ENCODE measurements at places on chromosomes 16 and 17.

- no peak overlapping the region for H3K27ac ChIP-seq
- no peak for DNase-seq
- peaks cover 7% of the 10 kb centered on the region for H3K4me1 ChIP-seq
Observed at GRCh38 chr16:1424028-1424427, 3.5 kb upstream of the UQCC4 start.

DNA sequence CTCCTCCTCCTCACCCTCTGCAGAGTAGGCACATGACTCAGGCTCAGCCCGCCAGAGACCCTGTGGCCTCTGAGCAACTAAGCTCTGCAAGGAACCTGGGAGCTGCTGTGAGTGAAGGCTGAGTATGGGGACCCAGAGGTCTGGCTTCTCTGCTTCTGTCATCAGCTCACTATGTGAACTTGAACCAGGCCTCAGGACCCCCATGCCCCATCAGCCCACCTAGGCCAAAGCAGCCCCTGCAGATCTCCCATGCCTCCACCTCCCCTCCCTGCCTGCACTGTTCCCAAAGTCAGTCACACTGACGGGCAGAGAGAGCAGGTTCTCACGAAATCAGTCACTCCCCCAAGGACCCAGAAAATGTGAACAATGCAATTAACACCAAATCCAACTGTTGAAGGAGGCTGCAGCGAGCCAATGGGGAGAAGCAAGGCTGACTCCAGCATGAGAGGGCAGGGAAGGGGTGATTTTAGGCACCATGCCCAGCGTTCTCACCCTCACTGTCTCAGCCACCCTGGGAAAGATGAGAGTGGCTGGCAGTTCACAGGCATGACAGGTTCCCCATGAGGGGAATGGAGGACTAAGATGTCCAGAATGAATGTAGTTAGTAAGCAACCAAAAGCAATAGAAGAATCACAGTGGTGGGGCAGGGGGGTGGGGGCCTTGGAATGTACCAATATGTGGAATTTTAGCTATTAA, 60.6 kb downstream of the BEAN1 start:
- no peak overlapping the region for H3K4me3 ChIP-seq
- H3K4me1 ChIP-seq, result peaks cover 24% of the 10 kb centered on the region
- no peak for DNase-seq
- no peak overlapping the region for H3K27ac ChIP-seq

- no peak overlapping the region for H3K4me3 ChIP-seq
- H3K4me1 ChIP-seq, result peaks cover 9% of the 10 kb centered on the region
- peaks cover 55% of the 10 kb centered on the region for H3K36me3 ChIP-seq
- no peak for DNase-seq
- H3K27ac ChIP-seq, result no peak overlapping the region
- no peaks in the 10 kb centered on the region for H3K27me3 ChIP-seq
Observed at GRCh38 chr17:78401891-78402290, 23.4 kb downstream of the PGS1 start.

GRCh38 chr17:42517516-42517915, 18.5 kb upstream of the NAGLU start:
- DNase-seq, result peak; percentile 77
- H3K4me3 ChIP-seq, result no peak overlapping the region
- peaks cover 14% of the 10 kb centered on the region for H3K4me1 ChIP-seq
- no peak overlapping the region for H3K27ac ChIP-seq
- no peaks in the 10 kb centered on the region for H3K36me3 ChIP-seq

GRCh38 chr17:45775576-45776011, 8.5 kb upstream of the CRHR1 start:
- peaks cover 74% of the 10 kb centered on the region for H3K27me3 ChIP-seq
- no peak overlapping the region for H3K4me3 ChIP-seq
- DNase-seq, result no peak
- no peaks in the 10 kb centered on the region for H3K4me1 ChIP-seq
- peaks cover 4% of the 10 kb centered on the region for H3K36me3 ChIP-seq

- peak overlapping the region; percentile 80 for H3K27ac ChIP-seq
- H3K36me3 ChIP-seq, result peaks cover 33% of the 10 kb centered on the region
- H3K4me1 ChIP-seq, result no peaks in the 10 kb centered on the region
- H3K4me3 ChIP-seq, result no peak overlapping the region
Observed at GRCh38 chr16:19177111-19177739, 9.2 kb downstream of the SYT17 start.

DNA sequence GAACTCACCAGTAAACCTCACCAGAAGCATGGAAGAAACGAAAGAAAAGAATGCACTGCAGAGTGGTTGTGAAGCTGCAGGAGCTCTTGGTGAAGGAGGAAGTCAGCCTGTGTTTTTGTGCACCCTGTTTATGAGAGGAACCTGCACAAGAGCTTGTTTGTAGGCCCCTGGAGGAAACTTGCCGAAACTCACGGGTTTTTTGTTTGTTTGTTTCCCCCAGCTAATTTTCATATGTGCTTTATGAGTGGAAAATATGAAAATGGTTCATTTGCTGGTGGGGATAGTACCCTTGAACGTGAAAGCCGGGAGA, 222.7 kb downstream of the C16orf95 start:
- no peak overlapping the region for H3K4me3 ChIP-seq
- no peak overlapping the region for H3K27ac ChIP-seq
- H3K4me1 ChIP-seq, result no peaks in the 10 kb centered on the region
- DNase-seq, result no peak
- peaks cover 14% of the 10 kb centered on the region for H3K27me3 ChIP-seq

DNA sequence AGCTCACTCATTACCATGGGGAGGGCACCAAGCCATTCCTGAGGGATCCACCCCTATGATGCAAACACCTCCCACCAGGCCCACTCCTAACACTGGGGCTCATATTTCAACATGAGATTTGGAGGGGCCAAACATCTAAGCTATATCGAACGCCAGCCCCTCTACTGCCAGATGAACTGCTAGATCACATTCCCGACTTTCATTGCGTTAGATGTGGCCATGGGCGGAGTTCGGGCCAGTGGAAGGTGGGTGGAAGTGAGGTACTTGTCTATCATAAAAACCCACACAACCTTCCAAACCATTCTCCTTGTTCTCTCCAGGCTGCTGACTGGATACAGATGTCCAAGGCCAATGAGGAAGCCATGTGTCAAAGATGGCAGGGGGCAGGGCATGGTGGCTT, 27.0 kb upstream of the ANKRD40CL start:
- H3K27ac ChIP-seq, result no peak overlapping the region
- H3K27me3 ChIP-seq, result no peaks in the 10 kb centered on the region
- H3K4me3 ChIP-seq, result no peak overlapping the region
- DNase-seq, result no peak

DNA sequence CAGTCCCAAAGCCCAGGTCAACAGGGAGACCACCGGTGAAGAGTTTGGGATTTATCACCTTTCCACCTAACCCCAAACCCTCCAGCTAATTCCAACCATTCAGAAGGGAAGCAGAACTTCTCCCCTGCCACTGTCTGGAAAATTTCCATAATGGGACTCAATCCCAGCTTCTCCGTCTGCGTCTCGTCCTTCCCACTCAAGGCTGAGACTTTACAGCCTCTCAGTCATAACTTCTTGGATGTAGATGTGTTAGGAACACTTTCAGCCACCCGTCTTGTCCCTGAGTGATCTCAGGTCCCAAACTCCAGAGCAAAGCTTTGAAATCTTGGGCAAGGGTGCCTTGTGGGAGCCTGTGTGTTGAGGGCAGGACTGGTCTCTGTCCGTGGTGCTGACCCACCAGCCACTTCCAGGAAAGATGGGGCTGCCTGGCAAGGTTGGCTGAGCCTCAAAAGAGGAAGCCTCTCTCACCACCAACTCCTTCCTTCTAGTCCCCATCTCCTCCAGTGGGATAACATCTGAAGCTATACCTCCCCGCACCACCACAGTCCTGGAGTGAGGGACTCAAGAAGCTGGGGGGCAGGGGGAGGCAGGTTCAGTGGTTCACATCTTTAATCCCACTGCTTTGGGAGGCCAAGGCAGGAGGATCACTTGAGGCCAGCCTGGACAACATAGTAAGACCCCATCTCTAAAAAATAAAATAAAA, 9.3 kb downstream of the GAS2L2 start:
- DNase-seq, result no peak
- peaks cover 8% of the 10 kb centered on the region for H3K4me1 ChIP-seq
- peaks cover 70% of the 10 kb centered on the region for H3K27me3 ChIP-seq
- H3K4me3 ChIP-seq, result no peak overlapping the region
- no peak overlapping the region for H3K27ac ChIP-seq
- H3K36me3 ChIP-seq, result no peaks in the 10 kb centered on the region

DNA sequence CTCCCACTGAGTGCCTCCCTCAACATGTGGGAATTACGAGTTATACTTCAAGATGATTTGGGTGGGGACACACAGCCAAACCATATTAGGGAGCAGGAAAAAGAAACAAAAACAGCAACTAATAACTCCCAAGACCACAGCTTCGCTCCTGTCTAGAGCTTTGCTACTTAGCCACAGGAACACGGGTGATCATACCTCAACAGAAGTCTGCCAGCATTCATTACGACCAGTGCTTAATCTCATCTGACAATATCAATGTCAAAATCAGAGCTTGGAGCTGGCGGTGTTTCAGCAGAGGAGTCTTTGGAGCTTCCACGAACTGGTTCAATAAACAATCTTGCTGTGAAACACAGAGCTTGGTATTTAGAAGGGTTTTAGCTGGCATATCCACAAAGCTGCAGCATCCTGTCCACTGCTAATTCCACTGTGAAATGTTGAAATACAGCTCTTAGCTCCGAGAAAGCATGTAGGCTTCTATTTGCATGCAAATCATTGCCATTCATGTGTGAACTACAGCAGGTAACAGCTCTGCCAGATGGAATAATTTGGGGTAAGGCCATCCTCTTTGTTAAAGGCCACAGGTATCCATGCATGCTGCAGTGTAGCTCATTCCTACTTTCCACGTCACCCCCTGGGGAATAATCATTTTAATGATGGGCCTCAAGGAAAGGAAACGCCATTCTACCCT, 128.4 kb upstream of the GOT2 start:
- H3K4me3 ChIP-seq, result no peak overlapping the region
- no peaks in the 10 kb centered on the region for H3K4me1 ChIP-seq
- no peaks in the 10 kb centered on the region for H3K36me3 ChIP-seq
- H3K27me3 ChIP-seq, result peaks cover 13% of the 10 kb centered on the region
- no peak overlapping the region for H3K27ac ChIP-seq

- H3K4me1 ChIP-seq, result peaks cover 27% of the 10 kb centered on the region
- H3K27ac ChIP-seq, result no peak overlapping the region
- H3K36me3 ChIP-seq, result peaks cover 6% of the 10 kb centered on the region
- H3K27me3 ChIP-seq, result peaks cover 9% of the 10 kb centered on the region
Observed at GRCh38 chr17:33962857-33963655, 292.0 kb upstream of the CCL2 start.

- no peaks in the 10 kb centered on the region for H3K36me3 ChIP-seq
- no peak for DNase-seq
- no peak overlapping the region for H3K4me3 ChIP-seq
- H3K27ac ChIP-seq, result no peak overlapping the region
- peaks cover 49% of the 10 kb centered on the region for H3K27me3 ChIP-seq
Observed at GRCh38 chr16:48049847-48050246, 105.9 kb downstream of the ABCC12 start.

GRCh38 chr17:55458978-55459377, 37.3 kb upstream of the MMD start:
- H3K4me1 ChIP-seq, result peaks cover 5% of the 10 kb centered on the region
- H3K27me3 ChIP-seq, result peaks cover 47% of the 10 kb centered on the region
- no peak for DNase-seq
- no peak overlapping the region for H3K4me3 ChIP-seq
- no peaks in the 10 kb centered on the region for H3K36me3 ChIP-seq
- H3K27ac ChIP-seq, result no peak overlapping the region

DNA sequence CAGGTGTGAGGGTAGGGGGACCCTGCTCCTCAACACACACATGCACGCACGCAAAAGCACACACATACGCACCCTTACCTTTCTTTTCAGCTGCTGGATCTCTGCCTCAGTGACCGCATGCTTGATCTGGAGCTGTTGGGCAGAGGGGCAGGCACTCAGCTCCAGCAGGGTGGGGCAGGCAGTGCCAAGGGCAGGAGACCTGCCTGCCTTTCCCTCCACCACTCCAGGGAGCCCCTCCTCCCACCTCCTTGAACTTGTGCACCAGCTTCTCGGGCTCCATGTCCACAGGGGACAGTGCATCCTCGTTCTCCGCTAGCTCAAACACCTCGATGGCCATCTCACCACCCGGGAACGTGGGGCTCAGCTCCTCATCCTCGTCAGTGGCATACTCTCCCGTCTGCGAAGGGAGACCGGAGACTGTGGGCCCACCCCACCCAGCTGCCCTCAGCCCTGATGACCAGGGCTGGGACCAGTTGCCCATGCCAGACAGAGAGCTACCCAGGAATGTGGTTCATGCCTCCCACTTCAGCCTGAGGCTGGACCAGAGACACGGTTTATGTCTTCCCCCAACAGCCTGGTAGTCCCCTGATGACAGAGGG, 9.3 kb upstream of the SAMD14 start:
- H3K36me3 ChIP-seq, result peaks cover 46% of the 10 kb centered on the region
- peaks cover 66% of the 10 kb centered on the region for H3K4me1 ChIP-seq
- no peaks in the 10 kb centered on the region for H3K27me3 ChIP-seq
- no peak for DNase-seq
- no peak overlapping the region for H3K4me3 ChIP-seq

- H3K4me3 ChIP-seq, result peak overlapping the region; percentile 77
- peak overlapping the region; percentile 85 for H3K27ac ChIP-seq
- DNase-seq, result peak; percentile 58
- peaks cover 14% of the 10 kb centered on the region for H3K36me3 ChIP-seq
Observed at GRCh38 chr16:17459903-17460521, 10.7 kb downstream of the XYLT1 start.

- H3K4me1 ChIP-seq, result peaks cover 14% of the 10 kb centered on the region
- peaks cover 15% of the 10 kb centered on the region for H3K27me3 ChIP-seq
- no peak overlapping the region for H3K4me3 ChIP-seq
- peaks cover 7% of the 10 kb centered on the region for H3K36me3 ChIP-seq
- no peak for DNase-seq
- H3K27ac ChIP-seq, result no peak overlapping the region
Observed at GRCh38 chr17:19274893-19275292, 37.7 kb downstream of the EPN2 start.

GRCh38 chr16:85220964-85221731, 108.9 kb upstream of the CIBAR2 start:
- no peaks in the 10 kb centered on the region for H3K4me1 ChIP-seq
- H3K27me3 ChIP-seq, result peaks cover 9% of the 10 kb centered on the region
- DNase-seq, result no peak

- H3K27me3 ChIP-seq, result peaks cover 19% of the 10 kb centered on the region
- no peak overlapping the region for H3K27ac ChIP-seq
- no peak for DNase-seq
- H3K4me1 ChIP-seq, result no peaks in the 10 kb centered on the region
- no peaks in the 10 kb centered on the region for H3K36me3 ChIP-seq
- no peak overlapping the region for H3K4me3 ChIP-seq
Observed at GRCh38 chr17:27912964-27913363, 19.8 kb upstream of the LYRM9 start.
